ENCODE measurements at places on chromosomes 4 and X. TPM values are rescaled to one million over a fixed set of nuclear protein-coding genes. Genes with fewer than 3 reads are reported as not detected.

PABPC4L gene
- not detected for polyA plus RNA-seq

DNA sequence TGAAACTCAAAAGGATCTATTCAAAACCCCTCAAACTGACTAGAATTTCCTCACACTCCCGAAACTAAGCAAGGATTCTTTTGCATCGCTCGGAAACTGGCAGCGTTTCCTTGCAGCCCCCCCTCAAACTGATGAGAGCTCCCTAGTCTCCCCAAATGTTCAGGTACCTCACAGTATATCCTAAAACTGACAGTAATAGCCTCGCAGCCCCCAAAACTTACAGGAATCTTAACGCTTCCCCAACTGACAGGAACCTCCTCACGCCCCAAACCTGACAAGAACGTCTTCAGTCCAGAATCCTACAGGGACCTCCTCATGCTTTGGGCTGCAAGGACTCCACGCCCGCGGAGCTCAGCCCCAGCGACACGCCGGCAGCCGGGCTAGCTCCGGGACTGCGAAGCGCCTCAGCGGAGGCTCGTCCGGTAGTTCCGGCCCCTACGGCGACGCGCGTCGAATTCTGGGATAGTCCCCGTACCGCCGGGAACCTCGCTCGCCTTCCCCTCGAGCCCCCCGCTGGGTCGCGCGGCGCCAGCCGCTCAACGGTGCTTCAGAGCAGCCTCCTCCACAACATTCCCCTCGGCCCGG lies 640 bp downstream of the PHF8 start:
- peaks cover 9% of the 10 kb centered on the region for H3K4me1 ChIP-seq
- H3K27me3 ChIP-seq, result no peaks in the 10 kb centered on the region
- no peak for DNase-seq

KLHL4 gene
- polyA plus RNA-seq, result 0.14 TPM

CCDC149 gene
- not detected for polyA plus RNA-seq

All from CD4-positive, alpha-beta memory T cell (primary cell).